Tongue (tissue), 3 donors: ENCODE measurements at places on chromosomes 3 and 15. TPM values are rescaled to one million over a fixed set of nuclear protein-coding genes. Genes with fewer than 3 reads are reported as not detected.

DNA sequence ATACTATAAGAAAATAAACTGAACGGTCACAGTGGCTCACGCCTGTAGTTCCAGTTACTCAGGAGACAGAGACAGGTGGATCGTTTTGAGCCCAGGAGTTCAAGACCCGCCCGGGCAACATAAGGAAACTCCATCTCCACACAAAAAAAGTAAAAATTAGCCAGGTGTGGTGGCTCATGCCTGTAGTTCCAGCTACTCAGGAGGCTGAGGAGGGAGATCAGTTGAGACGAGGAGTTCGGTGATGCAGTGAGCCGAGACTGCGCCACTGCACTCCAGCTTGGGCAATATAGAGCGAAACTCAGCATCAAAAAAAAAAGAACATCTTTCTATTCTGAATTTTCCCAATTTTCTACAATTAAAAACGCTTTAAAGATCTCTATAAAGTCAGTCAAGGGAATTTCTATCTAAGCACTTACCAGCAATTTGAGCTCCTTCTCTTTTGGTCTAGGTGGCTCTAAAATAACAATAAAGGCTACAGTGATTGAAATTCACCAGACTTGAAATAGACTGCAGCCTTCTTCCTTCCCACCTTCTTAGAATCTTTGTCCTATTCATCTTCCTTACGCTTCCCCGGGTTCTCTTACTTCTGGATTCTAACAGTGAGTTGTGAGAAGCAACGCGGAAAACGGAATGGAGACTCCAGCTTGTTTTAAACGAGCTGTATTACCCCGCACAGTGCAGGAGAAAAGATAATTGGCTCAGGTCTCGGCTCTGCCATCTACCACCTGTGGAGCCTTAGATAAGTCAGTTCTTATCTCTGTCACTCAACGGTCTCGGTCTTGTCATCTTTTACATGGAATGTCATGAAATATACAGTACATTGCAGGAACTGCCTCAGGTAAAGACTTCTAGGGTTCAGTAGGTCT is 812 bp upstream of the SEC62 start:
- DNase-seq, result no peak

DNA sequence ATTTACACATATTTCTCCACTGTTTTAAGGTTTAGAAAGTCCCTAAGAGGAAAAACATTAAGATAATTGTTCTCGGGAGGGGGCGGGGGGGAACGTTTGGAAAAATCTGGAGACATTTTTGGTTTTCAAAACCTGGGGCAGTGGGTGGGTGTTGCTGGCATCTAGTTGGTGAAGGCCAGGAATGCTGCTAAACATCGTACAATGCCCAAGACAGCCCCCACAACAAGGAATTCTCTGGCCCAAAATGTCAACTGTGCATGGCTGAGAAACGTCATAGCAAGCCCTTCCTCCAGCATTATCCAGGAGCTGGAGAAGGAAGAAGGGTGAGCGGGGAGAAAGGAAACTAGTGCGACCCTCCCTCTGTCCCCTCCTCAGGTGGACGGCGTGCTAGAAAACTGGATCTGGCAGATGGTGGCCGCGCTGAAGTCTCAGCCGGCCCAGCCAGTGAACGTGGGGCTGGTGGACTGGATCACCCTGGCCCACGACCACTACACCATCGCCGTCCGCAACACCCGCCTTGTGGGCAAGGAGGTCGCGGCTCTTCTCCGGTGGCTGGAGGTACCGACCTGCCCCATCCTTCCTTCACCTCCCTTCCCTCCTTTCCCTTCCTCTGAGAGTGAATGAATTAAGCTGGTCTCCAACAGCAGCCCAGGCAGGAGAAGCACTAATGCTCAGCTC is 109.8 kb downstream of the LIPC start:
- no peak for DNase-seq

SMCO1 gene
- 19.6 TPM for total RNA-seq

PFKFB4 gene
- 9.4 TPM for total RNA-seq
